Liver (tissue), 10 donors: ENCODE measurements at places on chromosomes 13 and 19. TPM values are rescaled to one million over a fixed set of nuclear protein-coding genes. Genes with fewer than 3 reads are reported as not detected.

Gene TMEM147
- total RNA-seq, result 18.1 TPM

Gene OVOL3
- total RNA-seq, result not detected

Gene CEACAM6
- 0.08 TPM for total RNA-seq

Gene NLRP9
- not detected for total RNA-seq

Gene VSTM1
- total RNA-seq, result 1.3 TPM

Gene ZNF540
- total RNA-seq, result 1.3 TPM

Gene CD37
- total RNA-seq, result 9.6 TPM
